ENCODE measurements at places on chromosomes 12 and 14. TPM values are rescaled to one million over a fixed set of nuclear protein-coding genes. Genes with fewer than 3 reads are reported as not detected.

Gene IQSEC3
- 2.3 TPM for total RNA-seq

- no peak for DNase-seq
These were observed 281.6 kb downstream of the ITPR2 start for GRCh38 chr12:26551385-26551784.

DNA sequence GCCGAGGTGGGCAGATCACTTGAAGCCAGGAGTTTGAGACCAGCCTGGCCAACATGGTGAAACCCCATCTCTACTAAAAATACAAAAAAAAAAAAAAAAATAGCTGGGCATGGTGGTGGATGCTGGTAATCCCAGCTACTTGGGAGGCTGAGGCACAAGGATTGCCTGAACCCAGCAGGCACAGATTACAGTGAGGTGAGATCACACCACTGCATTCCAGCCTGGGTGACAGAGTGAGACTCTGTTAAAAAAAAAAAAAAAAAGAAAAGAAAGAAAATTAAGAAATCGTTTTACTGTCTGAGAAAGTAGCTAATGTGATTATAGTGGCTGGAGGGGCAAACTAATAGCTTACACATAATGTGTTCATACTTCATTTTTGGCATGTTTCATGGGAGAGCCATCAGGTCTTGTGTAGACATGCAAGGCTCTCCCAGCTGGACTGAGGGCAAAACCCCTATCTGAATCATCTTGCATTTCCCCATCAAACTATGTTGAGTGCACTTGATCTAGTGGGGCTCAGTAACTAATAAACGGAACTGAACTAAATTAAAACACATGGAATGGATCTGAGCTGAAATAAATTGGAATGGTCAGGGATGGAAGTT lies 16.2 kb downstream of the KIF21A start:
- DNase-seq, result no peak

GRCh38 chr12:126912111-126912510 lies 1354.9 kb upstream of the TMEM132C start:
- no peak for DNase-seq

DNA sequence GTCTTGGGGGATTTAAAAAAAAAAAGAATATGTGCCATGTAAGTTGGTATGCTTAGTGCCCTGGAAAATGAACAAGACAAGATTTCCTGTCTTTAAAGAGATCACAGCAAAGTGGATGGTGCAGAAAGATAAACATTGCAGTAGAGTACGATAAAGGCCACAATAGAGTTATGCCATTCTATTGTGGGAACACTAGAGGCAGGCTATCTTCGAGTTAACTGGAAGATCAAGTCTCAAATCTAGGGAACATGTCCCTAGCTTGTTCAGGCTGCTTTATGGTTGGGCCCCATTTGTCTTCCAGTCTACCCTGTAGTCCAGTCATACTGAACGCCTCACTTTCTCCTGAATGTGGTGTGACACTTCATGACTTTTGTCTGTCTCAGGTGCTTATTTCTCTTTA lies 18.7 kb upstream of the CCT2 start:
- no peak for DNase-seq

DNA sequence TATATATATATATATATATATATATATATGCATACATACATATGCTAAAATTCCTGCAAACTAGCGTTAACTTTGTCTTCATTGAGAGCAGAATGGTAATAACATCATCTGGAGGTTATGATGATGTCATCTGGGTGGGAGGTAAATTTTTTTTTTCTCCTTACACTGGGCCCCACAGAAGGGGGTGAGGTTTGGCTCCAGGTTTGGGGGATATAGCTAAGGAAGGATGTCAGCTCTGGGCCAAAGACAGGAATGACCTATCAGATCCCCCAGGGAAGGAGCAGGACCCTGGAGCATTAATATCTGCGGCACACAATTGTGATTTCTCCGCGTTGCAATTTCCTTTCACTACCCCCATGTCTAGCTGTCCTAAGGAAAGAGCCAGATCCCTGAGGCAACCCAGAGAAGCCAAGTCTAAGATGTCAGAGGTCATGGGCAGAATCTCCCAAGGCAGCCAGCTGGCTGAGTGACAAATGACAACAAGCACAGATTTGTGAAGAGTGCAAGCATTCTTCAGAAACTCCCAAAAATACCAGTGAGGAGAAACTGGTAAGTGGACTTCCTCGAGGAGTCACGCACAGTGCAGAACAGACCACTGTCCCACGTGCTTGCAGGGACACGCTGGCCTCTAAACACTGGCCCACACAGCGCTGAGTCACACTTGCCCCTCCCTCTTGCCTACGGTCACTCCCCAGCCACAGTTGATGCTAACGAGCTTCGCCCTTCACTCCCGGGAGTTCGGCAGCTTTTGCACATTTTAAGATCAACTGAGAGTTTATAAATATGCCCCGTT lies 9.9 kb downstream of the UBC start:
- peak; percentile 90 for DNase-seq

DNA sequence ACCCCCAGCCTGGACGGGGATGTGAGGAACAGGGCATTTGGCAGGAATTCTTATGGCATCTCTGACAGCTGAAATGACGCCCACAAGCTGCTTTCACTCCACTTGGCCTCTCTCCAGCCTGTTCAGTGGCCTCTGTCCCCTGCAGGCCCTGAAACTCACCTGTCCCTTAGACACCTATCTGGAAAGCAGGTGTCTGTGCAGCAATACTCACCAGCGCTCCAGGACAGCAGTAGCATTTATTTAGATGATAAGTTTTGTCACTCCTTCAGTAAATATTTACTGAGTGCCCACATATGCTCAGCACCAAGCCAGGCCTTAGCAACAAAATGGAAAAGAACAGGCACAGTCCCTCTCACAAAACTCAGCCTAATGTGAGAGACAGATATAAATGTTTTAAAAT lies 311.1 kb upstream of the FKBP4 start:
- no peak for DNase-seq

Data from Right ventricle myocardium inferior (tissue), 1 donor.